Activated gamma-delta T cell treated with Interleukin-2 at 50 U/mL for 16 hours (primary cell): ENCODE measurements at places on chromosomes 4 and X.

GRCh38 chr4:23333946-23334878, 555.6 kb downstream of the PPARGC1A start:
- no peak for DNase-seq

- no peak for DNase-seq
Observed at GRCh38 chrX:30943984-30944383, 54.9 kb upstream of the TAB3 start.

DNA sequence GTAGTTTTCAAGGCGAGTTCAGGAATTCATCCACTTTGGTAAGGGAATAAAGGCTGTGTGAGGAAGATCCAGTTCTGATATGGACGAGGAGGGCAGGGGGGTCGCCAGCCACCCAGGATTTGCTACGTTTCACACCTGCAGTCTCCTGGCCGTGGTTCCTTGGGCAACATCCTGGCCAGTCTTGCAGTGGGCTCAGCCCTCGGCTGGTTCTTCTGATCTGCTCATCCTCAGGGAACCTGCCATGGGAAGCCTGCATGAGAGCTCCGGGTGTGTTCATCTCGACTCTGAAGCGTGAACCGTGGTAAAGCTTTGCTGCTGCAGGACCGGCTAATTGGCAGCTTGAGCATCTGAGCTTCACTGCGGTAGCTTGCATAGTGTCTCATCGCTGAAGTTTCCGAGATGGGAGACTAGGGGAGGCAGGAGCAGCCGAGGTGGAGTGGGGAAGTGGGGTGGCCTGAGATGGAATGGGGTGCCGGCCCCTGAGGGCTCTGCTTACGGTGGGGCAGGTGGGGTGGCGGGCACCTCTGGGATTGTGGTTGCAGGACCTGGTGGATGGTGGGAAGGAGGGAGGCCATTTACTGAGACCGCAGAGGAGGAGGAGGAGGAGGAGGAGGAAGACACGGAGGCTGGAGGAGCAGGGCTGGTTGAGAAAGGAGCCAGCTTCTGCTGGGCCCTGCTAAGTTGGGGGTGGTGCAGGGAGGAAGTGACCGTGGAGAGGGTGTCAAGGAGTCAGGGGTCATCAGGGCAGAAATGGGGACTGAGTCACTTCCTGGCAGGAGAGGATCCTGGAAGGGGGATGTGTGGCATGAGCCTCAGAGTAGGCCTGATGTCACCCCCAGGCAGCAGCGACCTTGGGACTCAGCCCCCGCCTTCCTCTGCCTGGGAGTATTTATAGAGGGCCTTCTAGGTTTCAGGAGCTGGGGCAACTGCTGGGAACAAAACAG, 213.1 kb upstream of the PSAPL1 start:
- no peak for DNase-seq

DNA sequence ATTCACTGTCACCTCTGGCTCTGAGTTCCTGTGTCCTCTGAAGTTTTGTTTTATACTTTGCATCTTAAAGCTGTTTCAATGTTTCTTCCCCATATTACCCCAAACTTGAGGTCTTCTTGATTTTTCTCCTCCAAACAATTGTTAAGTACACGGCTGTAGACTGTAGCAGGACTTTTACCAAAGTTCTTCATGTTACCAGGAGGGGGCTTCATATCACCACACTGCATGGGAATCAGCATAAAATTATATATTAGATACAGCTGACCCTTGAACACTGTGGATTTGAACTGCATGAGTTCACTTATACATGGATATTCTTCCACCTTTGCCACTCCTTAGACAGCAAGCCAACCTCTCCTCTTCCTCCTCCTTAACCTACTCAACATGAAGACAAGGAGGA, 56.6 kb downstream of the SPATA18 start:
- no peak for DNase-seq

DNA sequence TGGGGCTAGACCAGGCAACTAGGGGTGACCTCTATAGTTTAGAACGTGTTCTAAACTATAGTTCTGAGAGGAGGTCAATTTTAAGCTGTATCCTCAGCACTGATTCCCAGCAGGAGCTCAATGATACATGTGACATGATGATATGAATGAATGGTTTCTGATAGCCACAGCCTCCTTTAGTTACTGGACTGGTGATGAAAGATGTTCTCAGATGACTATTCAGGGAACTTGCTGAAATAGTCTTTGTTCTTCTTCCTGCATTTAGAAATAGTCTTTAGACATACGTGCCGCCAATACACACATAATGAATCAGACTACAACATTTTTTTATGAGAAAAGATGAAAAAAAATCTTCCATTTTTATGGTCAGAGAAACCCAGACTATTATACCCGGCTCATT, 116.3 kb upstream of the TMEM150C start:
- no peak for DNase-seq

DNA sequence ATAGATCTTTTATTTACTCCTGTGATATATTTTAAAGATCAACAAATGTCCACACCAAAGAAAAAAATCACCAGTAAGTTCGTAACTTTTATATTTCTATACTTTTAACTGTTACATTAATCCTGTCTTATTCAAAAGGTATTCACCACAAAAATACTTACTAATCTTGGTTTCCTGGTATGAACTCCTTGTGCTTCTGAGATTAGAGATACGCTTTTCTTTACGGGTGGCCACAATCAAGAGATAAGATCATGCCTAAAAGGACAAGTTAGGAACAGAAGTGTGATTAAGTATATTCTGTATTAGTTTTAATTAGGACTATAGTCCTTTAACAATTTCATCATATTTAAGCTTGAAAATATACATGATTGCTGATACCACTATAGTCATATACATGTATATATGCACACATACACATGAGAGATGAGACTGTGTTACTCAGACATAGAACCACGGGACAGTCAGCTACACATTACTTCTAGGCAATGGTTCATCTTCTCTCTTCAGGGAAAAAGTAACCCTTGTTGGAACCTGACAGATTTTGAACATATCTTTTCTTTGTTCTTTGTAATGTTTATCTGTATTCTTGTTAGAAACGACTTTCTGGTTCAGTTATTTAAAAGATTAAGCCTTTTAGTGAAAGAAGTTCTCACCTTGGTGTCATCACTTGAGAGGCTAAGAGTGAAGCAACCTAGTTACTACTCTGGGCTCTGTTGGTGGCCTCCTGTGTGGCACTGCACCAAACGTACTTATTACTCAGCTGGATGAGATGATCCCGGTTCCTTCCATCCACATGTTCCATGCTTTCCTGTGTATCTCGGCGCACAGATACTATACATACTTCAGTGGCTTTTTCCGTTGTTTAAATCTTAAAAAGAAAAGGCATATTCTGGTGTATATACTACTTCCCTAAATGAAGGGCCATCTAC, 146.1 kb downstream of the CBR4 start:
- no peak for DNase-seq

DNA sequence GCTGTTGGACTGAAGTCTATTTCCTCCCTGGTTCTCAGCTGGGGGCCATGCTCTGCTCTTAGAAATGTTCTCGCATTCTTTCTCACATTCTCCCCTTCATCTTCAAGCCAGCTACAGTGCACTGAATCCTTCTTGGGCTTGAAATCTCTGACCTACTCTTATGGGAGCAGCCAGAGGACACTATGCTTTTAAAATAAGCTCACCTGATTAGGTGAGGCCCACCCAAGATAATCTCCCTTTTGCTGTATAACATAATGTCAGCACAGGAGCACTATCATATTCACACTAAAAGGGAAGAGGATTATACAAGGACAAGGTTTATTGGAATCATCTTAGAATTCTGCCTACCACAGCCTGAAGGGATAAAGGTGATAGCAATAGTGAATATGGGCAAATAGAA, 146.3 kb downstream of the ZNF674 start:
- no peak for DNase-seq

- no peak for DNase-seq
Observed at GRCh38 chrX:572538-573124, 58.0 kb upstream of the SHOX start.

DNA sequence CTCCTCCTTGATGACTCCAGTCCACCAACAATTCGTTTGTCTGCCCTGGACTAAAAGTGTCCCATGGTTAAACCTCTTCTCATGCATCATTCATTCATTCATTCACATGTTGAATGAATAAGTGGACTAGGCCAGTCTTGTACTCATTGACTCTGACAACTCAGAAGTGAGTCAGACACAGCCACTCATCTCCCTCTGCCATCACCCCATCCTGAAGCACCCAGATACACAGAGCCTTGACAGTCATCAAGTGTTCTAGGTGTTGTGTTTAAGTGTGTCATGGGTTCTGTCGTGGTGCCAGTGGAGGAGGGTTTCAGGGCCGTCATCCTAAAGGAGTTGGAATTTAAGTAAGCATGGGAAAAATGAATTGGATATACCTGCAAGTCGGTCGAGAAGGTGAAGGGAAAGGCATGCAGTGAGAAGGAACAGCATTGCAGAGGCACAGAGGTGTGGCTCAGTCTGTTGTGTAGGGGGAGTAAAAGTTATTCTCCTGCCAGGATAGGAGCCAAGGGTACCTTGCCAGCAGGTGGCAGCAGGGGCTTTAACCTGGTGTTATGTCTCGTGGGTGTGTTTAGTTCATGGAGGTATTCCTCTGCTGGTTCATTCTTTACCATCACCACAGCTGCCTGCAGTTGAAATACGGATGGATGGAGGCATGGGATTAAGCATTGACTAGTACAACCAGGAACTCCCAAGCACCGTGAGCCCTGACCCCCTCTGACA, 18.3 kb downstream of the MAGED2 start:
- DNase-seq: peak; percentile 23

GRCh38 chrX:104136241-104137019, 20.4 kb downstream of the SLC25A53 start:
- peak; percentile 56 for DNase-seq

DNA sequence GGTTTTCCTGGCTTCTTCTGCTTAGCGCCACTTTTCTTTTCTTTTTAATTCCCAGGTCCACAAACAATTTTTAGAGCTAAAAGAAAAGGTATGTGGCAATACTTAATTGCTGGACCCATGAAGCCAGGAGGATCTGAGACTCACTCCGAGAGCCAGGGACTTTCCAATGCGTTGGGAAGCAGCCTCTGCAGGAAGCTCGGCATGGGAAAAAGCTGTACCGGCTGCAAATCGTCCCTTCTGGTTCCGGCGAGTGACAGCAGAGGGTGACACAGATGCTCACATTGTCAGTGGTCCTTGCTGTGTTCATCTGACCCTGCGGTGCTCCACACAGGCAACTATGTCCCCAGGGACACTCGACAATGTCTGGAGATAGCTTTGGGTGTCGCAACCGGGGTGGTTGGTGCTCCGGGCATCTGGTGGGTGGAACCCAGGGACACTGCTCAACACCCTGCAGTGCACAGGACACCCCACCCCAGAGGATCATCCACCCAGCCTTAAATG, 164.0 kb downstream of the PRKX start:
- DNase-seq: no peak
